Left ventricle myocardium inferior (tissue), 1 donor: ENCODE measurements at places on chromosomes 12 and 14.

DNA sequence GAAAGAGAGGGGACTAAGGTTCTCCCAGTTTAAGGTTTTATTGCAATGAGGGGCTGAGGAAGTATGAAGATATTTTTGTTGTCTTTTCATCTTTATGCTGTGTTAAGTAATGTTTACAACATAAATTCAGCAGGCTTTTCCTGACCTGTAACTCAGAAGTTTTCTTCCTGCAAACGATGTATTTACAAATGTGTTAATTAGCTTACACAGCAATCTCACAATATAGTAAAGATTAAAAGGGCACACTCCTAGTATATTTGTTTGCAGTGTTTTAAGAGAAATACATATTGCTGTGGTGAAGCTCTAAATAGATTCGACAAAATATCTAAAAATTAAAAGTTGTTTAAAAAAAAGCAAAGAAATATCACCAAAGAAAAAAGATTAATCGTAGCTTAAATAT, 55.7 kb downstream of the OR11H12 start:
- DNase-seq: no peak

DNA sequence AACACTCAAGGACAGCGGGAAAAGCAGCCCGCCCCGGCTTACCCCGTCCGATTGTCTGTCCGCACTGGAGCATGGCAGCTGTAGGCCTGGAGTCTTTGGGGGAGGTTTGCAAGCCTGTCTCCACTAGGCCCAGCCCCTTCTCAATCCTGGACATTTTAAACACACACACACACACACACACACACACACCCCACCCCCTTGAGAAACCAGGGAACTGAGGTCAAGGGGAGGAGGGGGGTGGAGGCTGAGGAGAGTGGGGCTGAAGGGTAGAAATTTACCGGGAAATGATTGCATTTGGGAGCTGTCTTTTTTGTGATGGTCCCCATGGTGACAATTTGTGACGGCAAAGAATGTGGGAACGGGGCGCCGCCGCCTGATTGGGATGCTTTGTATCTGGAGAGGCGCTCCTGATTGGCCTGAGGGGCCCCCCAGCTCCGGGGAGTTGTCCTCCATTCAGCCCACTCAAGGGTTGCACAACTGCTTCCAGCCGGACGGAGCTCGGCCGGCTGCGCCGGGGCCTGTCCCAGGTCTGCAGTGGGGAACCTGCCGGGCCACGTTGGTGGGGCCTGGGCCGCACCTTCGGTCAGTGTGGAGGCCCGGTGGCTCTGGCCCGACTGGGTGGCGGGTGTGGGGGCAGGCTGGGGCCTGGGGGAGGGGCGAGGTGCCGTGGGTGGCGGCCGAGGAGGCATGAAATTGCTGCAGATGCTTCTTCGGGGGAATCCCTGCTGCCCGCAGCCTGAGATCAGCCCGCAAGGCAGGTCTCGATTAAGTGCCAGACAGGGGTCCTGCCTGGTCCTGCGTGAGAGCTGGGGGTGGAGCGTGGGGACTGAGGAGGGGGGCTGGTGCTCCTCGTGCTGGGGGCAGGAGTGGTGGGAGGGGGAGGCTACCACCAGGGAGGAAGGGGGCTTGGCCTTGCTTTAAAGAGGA, at the start of gene FAM181A:
TSS of gene FAM181A (plus strand) at position 472 of the 927 bp plus-strand sequence. CDS start 942 bp downstream, outside the sequence.
- DNase-seq: no peak

- DNase-seq: peak; percentile 16
Observed at GRCh38 chr12:75820848-75821578, 210.6 kb downstream of the PHLDA1 start.

- DNase-seq: no peak
Observed at GRCh38 chr14:103144085-103144484, 20.8 kb downstream of the TNFAIP2 start.
